ENCODE measurements at places on chromosomes 11 and 22.

DNA sequence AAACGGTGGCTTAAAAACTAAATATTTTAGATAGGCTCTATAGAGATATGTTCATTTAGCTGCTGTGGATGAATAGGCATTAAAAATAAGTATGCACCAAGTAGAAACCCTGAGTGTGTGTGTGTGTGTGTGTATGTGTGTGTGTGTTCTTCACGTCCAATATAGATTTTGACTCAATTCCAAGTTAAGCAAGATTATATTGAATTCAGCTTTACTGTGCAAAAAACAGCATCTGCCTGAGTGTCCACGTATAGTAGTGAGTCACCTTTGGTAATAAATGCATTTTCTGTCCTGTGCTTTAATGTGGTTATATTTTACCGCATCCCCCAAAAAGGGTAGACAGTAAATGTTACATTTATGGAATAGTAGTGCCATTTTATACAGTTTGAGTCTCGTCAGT, 71.2 kb downstream of the PDHX start:
- DNase-seq: no peak

GRCh38 chr11:72969894-72970335, 155.7 kb downstream of the ATG16L2 start:
- peak; percentile 20 for DNase-seq

DNA sequence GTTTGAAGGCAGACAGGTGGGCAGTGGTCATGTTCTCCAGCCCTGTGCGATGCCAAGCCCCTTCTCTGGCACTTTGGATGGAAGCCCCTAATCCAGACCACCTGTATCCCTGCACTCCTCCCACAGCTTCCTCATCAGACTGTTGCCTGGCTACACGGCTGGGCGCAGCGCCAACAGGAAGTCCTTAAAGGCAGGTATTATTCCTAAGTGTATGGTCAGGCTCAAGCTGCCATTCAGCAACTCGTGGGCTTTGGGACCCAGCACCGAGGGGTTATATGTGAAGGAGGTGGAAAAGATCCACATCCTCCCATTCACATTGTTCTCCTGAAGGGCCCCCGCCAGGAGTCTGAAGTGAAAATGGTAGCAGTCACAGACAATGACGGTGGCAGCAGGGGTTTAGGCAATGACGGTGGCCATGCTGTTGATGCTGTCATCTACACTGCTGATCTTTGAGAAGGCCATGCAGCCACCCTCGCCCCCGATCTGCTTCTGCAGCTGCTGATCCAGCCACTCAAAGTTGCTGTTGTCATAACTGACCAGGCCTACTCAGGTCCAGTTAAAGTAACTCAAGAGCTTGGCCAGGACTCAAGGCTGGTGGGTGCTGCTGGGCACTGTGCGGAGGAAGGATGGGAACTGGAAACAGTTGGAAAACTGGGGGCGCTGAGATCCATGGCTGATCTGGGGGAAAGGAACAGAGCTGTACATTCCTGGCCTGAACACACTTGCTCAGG, 27.7 kb downstream of the OR6Q1 start:
- DNase-seq: peak; percentile 22

GRCh38 chr11:128574576-128575011, 12.8 kb downstream of the ETS1 start:
- DNase-seq: no peak

GRCh38 chr11:65962141-65962564, 619 bp downstream of the SART1 start:
- DNase-seq: no peak

- no peak for DNase-seq
These were observed 17.4 kb upstream of the CSNK2A3 start for GRCh38 chr11:11370255-11370961.

All from urothelium cell line (cell line).